Fibroblast of lung (primary cell): ENCODE measurements at places on chromosomes 1 and 21.
A peak's percentile ranks its signal among the peaks of the same experiment; 100 is the strongest.

DNA sequence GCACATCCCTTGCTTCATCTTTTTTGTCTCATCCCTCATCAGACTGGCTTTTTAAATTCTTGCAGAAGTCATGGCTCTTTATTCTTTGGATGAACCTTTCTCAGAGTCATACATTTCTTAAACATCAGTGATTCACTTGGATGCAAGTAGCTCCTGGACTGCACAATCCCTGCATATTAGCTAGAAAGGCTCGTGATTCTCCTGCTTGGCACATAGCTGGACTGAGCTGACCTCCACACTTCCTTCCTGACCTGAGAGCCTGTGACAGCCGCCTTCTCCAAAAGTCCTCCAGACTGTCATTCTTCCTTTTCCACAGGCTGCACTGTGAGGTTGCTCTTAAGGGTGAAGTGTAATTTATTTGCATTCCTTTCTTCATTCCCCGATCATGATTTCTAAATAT is 109.4 kb downstream of the RGL1 start:
- peak; percentile 15 for DNase-seq

DNA sequence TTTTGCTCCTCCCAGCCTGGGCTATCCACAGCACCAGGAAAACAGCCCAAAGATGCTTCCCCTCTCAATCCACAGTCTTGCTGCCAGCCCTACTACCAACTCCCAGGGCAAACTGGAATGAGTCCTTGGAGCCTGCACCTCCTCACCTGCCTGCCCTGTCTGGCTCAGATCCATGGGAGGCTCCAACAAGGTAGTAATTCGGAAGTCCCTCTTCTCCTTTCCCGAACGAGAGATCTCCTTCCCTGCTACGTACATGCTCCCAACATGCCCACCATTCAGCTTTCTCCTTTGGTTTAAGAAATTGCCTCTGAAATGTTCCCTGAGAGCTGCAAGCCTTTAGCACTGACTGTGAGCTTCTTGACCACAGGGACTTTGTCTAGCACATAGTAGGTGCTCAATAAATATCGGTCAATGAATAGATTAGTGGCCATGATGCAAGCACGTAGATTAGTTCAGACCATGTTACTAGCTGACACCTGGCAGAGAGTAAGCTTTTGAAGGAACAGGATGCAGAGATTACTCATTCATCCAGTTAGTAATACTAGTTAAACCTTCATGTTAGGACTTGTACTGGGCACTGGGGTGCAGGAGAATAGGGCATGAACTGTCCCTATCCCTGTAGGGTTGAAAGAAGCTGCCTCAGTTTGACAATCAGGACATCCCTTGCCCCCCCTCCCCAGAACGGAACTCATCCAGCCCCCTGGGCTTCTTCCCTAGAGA is 80.1 kb downstream of the DISP3 start:
- no peak for DNase-seq

- no peak for DNase-seq
Measured at GRCh38 chr21:36640721-36641244, 58.1 kb upstream of the SIM2 start.

DNA sequence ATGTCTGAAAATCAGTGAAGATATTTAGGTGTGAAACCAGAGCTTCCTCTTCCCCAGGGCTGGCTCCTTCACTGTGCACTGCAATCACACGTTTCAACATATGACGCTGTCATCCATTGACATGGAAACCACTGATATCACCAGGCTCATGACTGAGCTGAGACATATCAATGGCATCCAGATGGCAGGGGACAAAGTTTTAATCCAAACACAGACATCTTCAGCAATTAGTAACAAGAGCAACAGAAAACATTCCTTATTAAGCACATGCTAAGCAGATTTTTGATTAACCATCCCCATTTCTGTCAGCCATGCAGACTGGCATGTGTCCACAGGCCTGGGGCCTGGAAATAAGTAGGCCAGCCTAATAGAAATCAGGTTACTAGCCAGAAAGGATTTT is 108.0 kb upstream of the ADAR start:
- no peak for DNase-seq

DNA sequence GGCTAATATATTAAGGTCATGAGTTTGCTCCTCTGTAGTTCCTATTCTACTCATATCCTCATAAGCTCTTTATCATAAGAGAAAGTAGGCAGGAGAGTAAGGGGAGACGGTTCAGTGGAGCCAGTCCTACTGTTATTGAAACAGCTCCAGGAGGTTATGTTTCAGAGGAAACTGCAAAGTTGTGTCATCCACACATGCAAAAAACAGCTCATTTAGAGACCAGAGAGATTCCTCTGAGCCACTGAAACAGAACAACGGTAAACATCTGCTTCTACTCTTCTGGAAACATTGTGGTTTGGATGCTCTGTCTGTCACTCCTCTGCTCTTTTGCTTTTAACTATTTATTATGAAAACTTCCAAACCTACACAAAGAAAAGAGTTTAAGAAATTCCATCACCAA is 66.3 kb upstream of the PPP2R5A start:
- DNase-seq, result peak; percentile 78

- DNase-seq, result no peak
Measured at GRCh38 chr1:151893176-151893924, 16.0 kb downstream of the THEM4 start.

- DNase-seq, result no peak
Measured at GRCh38 chr1:48181669-48182367, 40.7 kb upstream of the SLC5A9 start.

DNA sequence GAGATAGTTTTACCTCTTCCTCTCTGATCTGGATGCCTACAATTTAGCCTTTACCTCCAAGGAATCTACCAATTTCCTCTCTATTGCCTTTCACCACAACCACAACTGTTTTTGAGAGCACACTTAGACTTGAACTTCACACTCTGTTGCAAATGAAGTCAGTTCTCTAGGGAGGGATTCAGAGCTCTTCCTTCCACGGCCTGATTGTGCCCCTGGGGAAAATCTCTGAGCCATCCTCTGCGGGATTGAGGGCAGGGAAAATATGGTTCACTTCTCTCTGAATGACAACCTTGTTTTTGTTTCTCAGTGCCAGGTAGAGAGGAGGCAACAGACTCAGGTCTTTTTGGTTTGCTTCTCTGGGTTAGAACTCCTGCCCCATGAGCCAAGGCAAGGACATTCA is 35.4 kb upstream of the BCL10 start:
- DNase-seq, result no peak
